ENCODE measurements at places on chromosomes 2 and 18. TPM values are rescaled to one million over a fixed set of nuclear protein-coding genes. Genes with fewer than 3 reads are reported as not detected.

GRCh38 chr2:70305531-70305930, 3.7 kb upstream of the FAM136A start:
- no peak for DNase-seq

GRCh38 chr2:235966396-235966795, 201.8 kb downstream of the GBX2 start:
- no peak for DNase-seq

- no peak for DNase-seq
Observed at GRCh38 chr2:222423186-222423585, 1.2 kb upstream of the SGPP2 start.

KCNG3 gene
- total RNA-seq, result under 0.01 TPM

GRCh38 chr18:22191923-22192322, 22.5 kb downstream of the GATA6 start:
- DNase-seq, result peak; percentile 55

GRCh38 chr18:22783662-22784076, 149.5 kb upstream of the RBBP8 start:
- DNase-seq, result no peak

DNA sequence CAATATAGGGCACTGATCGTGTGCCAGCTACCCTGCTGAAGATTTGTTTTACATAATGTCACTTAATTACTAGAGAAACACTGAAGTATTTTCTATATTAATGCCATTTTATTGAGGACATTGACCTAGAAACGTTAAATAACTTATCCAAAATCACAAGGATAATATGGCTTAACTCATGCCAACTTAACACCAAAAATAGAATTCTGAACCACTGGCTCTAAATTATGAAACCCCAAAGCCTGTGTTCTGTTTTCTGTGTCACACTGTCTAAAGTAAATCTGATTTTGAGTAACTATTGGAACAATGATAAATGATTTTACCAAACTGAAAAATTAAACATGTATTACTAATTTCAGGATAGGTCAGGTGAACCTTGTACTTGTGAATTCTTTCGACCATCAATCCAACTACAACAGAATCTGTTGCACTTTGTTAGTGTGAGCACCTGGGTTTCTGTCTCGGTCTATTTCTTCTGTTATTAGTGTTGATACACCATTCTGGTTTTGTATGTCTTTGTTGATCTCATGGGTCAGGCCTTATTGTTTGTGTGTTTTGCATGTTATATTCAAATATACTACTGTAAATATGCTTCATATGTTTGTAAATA, 48.2 kb upstream of the CCDC141 start:
- DNase-seq, result no peak

GRCh38 chr2:140392824-140393223, 1612.6 kb upstream of the NXPH2 start:
- peak; percentile 8 for DNase-seq

DNA sequence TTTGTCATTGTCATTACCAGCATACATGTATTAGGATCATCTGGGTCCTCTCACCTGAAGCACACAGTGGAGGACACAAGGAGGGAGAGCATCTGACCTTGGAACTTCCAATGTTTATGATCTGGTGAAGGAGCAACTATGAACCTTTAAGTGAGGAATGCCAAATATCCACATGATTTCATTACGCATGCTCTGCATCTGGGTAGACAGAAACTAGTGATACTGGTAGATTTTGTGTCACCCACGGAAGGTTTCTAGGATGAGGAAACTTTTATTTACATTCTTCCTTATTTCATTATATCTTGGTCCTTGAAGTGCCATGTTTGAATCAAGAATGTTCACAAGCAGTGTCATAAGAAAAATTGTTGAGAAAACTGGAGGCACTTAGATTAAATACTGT, 32.1 kb downstream of the SPC25 start:
- DNase-seq, result peak; percentile 3

DNA sequence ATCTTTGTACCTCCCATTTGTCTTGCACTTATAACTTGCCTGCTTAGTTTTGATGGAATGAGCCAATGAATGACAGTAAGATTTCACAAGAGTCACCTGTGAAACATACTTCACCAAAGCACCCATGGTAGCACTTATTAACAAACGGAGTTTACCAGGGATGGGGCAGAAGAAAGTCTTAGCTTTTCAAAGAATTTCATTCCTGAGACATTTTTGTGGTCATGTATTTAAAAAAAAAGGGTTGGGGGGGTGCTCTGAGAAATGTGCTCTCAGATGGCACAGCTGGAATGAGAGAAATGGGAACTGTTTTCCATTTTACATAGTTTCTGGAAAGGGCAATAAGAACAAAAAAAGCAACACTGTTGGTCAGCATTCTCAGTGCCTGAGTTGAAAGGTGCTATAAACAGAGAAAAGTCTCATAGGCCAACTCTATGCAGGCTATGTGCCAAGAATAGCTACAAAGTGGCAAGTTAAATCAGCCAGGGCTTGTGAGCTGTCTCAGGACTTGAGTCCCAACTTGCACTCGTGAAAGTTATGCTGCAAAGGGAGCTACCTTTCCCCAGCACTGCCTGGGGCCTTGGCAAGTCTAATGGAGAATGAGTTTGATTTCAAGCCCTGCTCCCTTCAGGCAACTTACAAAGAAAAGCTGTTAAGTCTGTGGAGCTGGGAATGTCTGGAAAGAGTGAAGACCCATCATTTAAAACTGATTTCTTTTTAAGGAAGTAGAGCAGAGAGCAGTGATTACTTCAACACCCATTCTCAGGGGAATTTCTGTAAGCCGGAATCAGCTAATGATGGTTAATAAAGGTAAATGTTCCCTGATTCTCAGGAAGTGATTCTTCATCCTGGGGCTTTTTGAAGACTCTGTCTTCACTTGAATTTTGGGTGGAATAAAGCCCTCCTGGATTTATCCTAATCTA, 170.6 kb downstream of the SLC8A1 start:
- DNase-seq, result peak; percentile 48

Data from fibroblast of villous mesenchyme (primary cell).